ENCODE measurements at places on chromosomes 11 and 22.

- no peak for DNase-seq
Observed at GRCh38 chr22:49953027-49953679, 7.4 kb upstream of the PIM3 start.

GRCh38 chr11:11171285-11171684, 181.8 kb downstream of the CSNK2A3 start:
- no peak for DNase-seq

DNA sequence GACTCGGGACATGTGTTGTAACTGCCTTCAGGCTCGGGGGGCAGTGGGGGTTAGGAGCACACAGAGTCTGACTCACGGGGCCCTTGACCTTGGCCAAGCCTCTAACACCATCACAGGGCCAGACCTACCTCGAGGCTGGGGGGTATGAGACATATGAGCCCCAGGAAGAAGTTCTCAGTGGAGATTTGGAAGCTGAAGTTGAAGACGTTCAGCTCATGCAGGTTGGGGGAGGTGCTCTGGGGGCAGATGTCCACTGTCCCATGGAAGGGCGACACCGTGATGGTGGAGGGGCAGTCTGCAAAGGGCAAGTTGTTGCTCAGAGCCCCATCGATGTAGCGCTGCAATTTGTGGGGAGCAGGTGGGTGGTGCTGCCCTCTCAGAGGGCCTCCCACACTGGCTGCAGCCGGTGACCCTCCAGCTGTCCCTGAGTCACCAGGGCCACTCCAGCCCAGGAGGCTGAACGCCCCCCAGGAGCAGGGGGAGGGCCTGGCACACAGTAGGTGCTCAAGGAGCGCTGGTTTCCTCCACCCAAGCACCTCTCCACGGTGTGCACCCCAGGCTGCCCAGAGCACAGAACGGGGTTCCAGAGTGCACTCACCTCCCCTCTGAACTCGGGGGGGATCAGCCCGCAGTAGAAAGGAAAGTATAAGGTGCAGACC, 2.5 kb downstream of the PNPLA5 start:
- DNase-seq = no peak

DNA sequence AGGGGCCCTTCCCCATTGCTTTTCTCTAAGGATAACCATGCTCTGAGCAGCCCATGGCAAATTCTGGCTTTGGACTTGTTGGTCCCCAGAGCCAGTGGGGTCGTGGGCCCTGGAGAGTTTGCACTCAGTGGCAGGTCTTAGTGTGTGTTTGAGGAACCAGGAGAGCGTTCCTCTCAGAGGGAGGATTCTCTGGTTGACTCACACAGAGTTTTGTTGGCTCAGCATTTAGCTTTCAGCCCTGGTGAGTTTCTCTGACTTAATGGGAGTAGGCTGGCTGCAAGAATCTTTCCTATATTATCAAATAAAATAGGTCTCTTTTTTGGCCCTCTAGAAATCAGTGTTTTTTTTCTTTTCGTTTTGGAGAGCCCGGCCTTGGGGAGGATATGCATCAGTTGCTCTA, 20.9 kb downstream of the ST14 start:
- DNase-seq = no peak

- DNase-seq = no peak
Observed at GRCh38 chr11:19673924-19674729, 38.5 kb upstream of the NAV2 start.

GRCh38 chr22:43101306-43101705, 9.2 kb upstream of the BIK start:
- DNase-seq = peak; percentile 50

DNA sequence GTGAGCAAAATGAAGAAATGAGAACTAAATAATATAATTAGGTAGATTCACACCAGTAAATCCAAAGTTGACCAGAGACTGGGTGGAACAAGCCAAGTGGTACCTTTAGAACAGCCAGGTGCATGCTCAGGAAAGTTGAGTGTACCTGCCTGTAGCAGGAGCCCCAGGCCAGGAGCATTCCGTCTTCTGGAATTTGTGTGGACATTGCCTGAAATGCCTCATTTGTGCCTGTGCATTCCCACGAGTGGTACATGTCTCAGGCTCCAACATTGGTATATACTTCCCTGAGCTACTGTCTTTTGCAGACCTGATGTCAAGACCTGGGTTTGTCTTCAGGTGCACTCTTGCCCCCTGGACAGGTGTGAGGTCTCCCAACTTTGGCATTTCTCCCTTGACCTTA, 187.6 kb upstream of the NECTIN1 start:
- DNase-seq = no peak

DNA sequence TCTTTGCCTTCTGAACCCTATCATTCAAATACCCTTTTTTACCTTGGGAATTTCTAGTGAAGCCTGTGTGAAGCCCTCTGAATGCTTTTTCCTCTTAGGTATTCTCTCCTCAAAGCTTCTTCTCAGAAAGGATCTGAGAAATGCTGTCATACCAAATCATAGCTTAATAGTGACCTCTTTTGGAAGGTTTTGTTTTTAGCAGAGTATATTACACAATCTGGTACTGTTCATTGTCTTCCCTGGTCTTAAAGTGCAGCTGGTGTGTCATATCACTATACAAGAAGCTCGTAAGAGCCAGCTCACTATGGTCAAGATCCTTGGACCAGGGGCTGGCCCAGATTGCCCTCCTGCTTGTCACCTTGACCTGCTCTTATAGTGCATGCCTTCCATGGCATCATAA, 204.4 kb upstream of the ANO5 start:
- no peak for DNase-seq

GRCh38 chr11:78982473-78982872, 407.8 kb upstream of the NARS2 start:
- no peak for DNase-seq

All from right lobe of liver (tissue), 6 donors.